Common myeloid progenitor, CD34-positive (primary cell): ENCODE measurements at places on chromosomes 6 and 20.
A peak's percentile ranks its signal among the peaks of the same experiment; 100 is the strongest.

DNA sequence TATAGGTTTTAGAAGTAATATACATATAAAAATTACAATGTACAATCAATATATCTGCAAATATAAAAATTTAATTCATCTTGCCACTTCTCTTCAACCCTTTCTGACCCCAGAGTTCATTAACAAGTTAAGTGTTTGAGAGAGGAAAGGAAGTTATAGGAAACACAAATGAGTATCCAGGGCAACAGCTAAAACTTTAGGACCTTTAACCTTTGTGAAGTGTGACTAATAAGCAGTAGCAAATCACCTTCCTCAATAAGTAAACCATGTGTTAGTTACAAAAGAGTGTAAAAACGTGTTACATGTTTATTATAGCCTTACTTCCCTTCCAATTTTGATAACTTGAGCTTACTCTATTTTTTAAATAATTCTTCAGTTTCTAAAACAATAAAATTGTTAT, 73.4 kb upstream of the SIM1 start:
- no peak for DNase-seq

- no peak for DNase-seq
Measured at GRCh38 chr6:21180155-21180554, 413.4 kb upstream of the SOX4 start.

GRCh38 chr6:40509086-40509485, 78.1 kb downstream of the LRFN2 start:
- DNase-seq: no peak

- peak; percentile 17 for DNase-seq
Measured at GRCh38 chr20:20022498-20022897, 5.3 kb downstream of the NAA20 start.

DNA sequence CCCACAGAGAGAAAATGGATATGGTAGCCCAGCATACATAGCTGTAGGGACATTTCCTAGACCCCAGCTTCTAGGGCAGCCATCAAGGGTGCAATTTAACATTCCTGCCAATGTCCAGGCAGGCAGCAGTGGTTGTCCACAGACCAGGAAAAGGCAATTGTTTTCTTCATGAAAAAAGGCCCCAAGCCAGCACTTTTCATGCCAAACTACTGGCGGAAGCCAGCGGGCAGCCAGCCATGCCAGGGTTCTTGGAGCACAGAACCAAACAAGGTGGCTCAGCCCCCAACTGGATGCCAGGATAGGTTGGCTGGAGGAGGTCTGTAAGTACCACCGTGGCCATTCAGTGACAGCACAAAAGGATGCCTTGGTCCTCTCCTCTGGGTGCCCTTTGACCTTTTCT, 94.6 kb downstream of the BANF2 start:
- DNase-seq: no peak

- no peak for DNase-seq
Measured at GRCh38 chr6:150050846-150051245, 18.1 kb downstream of the ULBP3 start.

- DNase-seq: peak; percentile 91
Measured at GRCh38 chr20:32685541-32686529, 12.1 kb upstream of the C20orf203 start.

DNA sequence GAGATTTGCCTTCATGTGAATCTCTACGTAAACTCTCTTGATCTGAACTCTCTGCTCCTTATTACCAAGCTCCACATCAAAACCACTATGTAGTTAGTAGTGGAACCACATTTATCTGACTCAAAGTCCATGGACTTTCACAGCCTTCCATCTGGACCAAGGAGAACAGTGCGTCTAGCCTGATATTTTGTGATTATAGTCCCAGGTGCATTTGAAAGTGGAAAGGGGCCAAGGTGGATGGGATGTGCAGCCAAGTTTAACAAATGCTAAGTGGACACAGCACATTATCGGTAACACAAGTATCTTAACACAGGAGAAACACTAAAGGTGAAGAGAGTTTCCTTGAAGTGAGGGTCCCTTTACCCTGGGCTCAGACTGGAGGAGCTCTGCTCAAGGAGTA, 281.2 kb upstream of the SGK1 start:
- no peak for DNase-seq

DNA sequence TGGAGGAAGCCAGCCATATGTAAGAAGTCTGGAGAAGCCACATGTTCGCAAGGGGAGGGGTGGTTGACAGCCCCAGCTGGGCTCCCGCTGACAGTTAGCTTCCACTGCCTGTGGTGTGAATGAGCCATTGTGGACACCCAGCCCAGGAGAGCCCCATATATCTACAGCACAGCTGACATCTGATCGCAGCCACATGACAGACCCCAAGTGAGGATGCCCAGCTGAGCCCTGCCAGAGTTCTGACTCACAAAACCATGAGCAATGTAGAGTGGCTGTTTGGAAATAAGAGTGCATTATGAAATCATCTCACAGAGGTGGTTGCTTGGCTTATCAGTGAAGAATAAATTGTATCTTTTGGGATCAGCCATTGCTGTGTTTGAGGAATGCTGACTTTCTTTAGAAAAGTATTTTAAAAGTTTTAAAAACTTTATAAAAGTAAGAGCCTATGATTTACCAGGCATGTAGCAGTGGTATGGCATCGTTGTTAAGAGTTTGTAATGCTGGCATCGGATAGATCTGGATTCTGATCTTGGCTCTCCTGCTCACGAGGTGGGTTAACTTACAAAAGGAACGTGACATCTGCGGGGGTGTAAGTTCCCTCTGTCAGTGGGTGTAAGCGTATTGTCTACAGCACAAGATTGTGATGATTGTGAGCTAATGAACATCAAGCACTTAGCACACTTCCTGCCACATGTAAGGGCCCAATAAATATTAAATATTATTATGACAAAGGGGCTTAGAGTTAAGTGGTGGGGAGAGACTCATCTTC, 24.1 kb downstream of the CFAP61 start:
- DNase-seq: no peak

GRCh38 chr6:56318851-56319250, 71.5 kb upstream of the COL21A1 start:
- DNase-seq: no peak

DNA sequence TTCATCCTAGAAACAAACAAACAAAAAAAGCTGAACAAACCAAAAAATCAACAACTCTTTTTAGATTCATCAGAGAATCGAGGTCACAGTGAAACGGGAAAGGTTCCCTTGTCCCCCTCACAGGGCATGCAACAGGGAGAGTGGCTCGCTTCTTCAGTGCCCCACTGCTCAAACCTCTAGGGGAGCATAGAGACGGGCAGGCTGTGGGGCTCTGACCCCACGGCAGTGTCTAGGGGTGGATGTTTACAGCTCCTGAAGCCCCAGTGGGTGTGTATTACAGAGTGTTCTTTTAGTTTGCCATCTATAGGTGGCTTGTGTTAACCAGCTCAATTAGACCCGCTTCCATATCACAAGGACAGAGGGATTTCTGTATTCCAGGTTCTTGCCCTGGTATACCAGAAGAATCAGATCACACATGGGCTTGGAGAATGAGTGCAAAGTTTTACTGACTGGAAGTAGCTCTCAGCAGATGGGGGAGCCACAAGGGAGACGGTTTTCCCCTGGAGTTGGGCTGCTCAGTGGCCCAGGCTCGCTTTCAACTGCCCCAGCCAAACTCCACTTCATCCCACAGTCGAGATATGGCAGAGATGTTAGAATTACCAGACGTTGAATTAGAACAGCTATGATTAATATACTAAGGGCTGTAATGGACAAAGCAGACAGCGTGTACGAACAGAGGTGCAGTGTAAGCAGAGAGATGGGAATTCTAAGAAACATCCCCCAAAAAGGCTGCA, 192.6 kb upstream of the CST7 start:
- DNase-seq: no peak

DNA sequence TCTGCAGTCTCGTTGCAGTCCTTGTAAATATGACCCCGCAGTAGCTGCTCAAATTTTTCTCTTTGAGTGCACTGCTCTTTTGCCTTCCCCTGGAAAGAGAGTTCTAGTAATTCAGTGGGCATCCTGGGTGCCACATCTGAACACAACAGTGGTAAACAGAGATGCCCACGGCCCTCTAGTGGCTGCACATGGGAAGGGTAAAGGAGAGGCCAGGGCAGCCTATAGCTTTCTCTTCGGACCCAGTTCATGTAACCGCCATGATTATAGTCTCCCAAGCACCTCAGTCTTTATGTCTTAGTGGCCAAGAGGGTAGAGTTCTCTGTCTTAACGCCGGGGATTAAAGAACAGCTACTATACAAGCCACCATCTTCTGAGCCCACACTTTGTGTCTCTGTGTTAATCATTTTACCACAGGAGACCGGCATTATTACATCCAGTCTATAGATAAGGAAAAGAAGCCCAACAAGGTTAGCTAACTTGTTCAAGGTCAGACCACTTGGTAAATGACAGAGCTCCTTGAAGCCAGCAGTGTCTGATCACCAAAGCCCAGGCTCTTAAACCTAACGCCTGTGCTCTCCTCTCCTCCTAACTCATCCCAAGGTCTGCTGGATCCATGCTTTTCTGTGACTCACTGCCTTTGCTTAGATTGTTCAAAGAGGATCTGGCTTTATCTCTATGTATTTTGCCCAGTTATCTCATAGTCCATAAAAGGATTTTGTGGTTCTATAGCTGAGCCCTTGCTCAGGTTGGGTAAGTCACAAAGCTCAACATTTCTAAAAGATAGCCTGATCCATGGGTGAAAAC, 81.8 kb downstream of the ISM1 start:
- DNase-seq: peak; percentile 2

- DNase-seq: peak; percentile 68
Measured at GRCh38 chr20:56429502-56429901, 17.4 kb downstream of the CASS4 start.

GRCh38 chr6:16967470-16967817, 134.4 kb upstream of the STMND1 start:
- no peak for DNase-seq

- no peak for DNase-seq
Measured at GRCh38 chr6:83781506-83781905, 71.7 kb upstream of the RIPPLY2 start.

GRCh38 chr6:50780382-50780781, 38.3 kb upstream of the TFAP2B start:
- DNase-seq: no peak

- DNase-seq: peak; percentile 20
Measured at GRCh38 chr20:57369596-57369995, 18.5 kb downstream of the RAE1 start.

GRCh38 chr6:7721649-7722048, 4.2 kb upstream of the BMP6 start:
- peak; percentile 67 for DNase-seq

DNA sequence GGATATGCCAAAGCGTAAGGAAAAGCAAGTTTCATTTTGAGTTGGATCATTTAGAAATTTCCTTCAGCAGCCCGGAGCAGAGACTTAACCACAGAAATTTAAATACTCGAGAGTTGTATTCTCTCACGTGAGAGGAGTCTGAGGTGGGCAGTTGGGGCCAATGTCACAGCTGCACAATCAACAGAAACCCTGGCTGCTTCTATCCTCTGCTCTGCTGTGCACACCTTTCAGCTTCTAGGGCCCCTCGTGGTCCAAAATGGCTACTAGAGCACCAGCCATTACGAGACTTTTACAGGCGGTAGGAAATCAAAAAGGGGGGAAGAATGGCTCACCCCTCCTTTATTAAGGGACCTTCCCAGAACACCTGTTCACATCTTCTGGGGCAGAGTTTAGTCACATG, 153.9 kb downstream of the TAF4 start:
- no peak for DNase-seq

DNA sequence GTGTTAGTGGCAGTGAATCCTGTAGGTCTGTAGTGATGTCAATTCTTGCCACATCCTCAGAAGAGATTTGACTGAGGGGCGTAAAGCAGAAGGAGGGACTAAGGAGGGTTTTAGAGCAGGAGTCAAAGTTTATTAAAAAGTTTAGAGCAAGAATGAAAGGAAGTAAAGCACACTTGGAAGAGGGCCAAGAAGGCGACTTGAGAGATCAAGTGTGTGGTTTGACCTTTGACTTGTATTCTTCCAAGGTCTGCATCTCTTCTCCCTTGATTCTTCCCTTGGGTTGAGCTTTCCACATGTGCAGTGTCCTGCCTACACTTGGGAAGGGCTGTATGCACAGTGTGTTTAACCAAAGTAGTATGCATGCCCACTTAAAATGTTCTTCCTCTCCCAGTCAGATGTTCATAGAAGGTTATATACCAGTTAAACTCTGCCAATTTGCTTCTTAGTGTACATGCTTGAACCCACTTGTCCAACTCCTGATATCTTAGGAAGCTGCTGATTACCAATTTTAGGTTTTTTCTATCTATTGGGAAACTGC, 627.6 kb downstream of the MMUT start:
- DNase-seq: peak; percentile 0

DNA sequence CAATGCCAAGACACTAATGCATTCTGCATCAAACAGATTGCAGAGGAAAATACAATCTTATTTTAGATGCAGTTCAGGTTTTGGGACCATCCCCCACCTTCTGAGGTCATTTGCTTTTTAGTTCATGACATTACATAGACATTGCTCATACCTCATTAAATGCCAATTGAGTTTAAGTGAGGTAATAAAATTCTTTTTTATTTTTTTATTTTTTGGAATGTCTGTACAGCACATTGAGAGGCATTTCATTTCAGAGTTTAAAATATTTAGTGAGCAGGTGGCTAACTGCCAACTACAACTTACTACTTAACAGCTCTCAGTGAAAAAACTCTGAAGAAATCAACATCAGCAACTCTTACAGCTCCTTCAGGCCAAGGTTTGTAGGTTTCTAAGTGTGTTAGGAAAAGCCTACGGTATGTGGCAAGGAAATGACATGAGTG, 482.2 kb upstream of the RNF217 start:
- no peak for DNase-seq

DNA sequence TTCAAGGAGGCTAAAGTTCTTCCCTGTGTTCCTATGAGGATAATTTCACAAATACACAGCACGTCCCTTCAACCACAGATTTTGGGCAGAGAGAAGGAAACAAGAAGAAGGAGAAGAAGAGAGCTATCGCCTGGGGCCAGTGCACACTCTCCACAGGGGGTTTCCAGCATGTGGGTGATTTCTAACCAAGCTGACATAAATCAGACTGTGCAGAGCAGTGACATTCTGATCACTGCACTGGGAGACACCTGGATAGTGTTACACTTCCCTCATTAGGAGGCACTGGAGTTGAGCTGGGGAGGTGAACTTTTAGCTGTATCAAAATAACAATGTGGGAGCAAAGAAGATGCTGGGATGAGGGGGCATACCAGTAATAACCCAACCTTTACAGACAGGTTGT, 71.8 kb upstream of the CENPW start:
- peak; percentile 82 for DNase-seq

- no peak for DNase-seq
Measured at GRCh38 chr20:46581391-46581790, 30.9 kb upstream of the OCSTAMP start.

- DNase-seq: no peak
Measured at GRCh38 chr6:27101824-27102223, 145.7 kb upstream of the PRSS16 start.
